ENCODE measurements at places on chromosomes 7 and 10. TPM values are rescaled to one million over a fixed set of nuclear protein-coding genes. Genes with fewer than 3 reads are reported as not detected.

The LRRD1 gene
- 0.14 TPM for total RNA-seq

The GJD4 gene
- total RNA-seq = not detected

The NEUROG3 gene
- not detected for total RNA-seq

The SLC16A12 gene
- not detected for total RNA-seq

The SLIT1 gene
- not detected for total RNA-seq

The MARVELD1 gene
- 15.5 TPM for total RNA-seq

The TNPO3 gene
- 56.4 TPM for total RNA-seq

The CALML3 gene
- total RNA-seq = under 0.01 TPM

The TRRAP gene
- total RNA-seq = 10.4 TPM

The PDCD4 gene
- 37.3 TPM for total RNA-seq

The MPP7 gene
- 0.28 TPM for total RNA-seq

The PLEKHS1 gene
- 0.09 TPM for total RNA-seq

The CEP55 gene
- total RNA-seq = 3.8 TPM

The CFAP70 gene
- total RNA-seq = 0.92 TPM

The LBX1 gene
- total RNA-seq = not detected

The NEBL gene
- under 0.01 TPM for total RNA-seq

The NCAPG2 gene
- 7.0 TPM for total RNA-seq

The INTS1 gene
- 26.3 TPM for total RNA-seq

The LSM8 gene
- total RNA-seq = 35.4 TPM

The ANKRD26 gene
- 8.7 TPM for total RNA-seq

The GATA3 gene
- total RNA-seq = not detected

The ASB10 gene
- total RNA-seq = not detected

The RBAK gene
- 6.1 TPM for total RNA-seq

The AMPH gene
- total RNA-seq = 3.4 TPM

The AKR1C4 gene
- not detected for total RNA-seq

The CFAP46 gene
- 0.37 TPM for total RNA-seq

The TMEM26 gene
- total RNA-seq = 0.92 TPM

The GRID2IP gene
- not detected for total RNA-seq

The ANKRD22 gene
- total RNA-seq = not detected

The TMEM140 gene
- 14.6 TPM for total RNA-seq

The ASZ1 gene
- total RNA-seq = not detected
